Stimulated activated CD4-positive, alpha-beta T cell treated with anti-CD3 and anti-CD28 coated beads, Interleukin-4, amount 100 ng/mL, for 1 hour (primary cell): ENCODE measurements at places on chromosomes 3 and 15.

- no peak for DNase-seq
Observed at GRCh38 chr15:72690938-72691337, 4.9 kb downstream of the BBS4 start.

DNA sequence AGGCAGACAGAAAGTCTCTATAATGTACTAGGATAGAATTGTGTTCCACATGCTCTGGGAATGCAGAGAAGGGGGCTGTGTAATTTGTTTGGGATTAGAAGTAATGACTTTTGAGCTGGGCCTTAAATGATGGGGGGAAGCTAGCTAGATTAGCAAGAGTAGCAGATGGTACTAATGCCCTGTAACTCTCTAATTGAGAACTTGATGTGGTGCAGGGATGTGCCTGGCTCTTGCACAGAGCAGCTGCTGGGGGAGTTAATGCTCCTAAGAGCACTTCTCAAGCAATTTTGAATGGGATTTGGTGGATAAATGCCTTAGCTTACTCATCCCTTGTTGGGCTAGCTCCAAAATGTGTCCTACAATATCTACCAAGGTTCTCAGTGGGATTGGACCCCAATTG is 12.4 kb upstream of the SYN2 start:
- no peak for DNase-seq

- DNase-seq, result no peak
Observed at GRCh38 chr15:80185152-80185551, 32.4 kb downstream of the FAH start.

- no peak for DNase-seq
Observed at GRCh38 chr3:30124435-30125370, 481.7 kb upstream of the TGFBR2 start.

DNA sequence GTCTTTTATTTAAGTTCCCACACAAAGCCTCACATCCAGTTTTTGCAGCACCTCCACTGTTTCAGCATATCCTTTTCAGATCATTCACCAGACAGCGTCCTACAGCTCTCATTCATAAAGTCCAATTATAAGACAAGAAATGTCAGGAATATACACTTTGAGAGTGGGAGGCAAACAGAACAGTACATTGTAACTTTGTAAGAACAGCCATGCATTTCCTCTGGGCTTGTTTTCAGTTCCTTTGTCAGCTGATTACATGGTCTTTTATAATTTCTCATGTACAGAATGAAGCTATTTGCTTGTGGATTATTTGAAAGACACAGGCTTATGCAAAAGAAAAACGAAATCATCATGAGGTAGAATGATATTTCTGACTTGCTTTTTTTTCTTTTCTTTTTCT is 85.7 kb downstream of the SOX2 start:
- no peak for DNase-seq

DNA sequence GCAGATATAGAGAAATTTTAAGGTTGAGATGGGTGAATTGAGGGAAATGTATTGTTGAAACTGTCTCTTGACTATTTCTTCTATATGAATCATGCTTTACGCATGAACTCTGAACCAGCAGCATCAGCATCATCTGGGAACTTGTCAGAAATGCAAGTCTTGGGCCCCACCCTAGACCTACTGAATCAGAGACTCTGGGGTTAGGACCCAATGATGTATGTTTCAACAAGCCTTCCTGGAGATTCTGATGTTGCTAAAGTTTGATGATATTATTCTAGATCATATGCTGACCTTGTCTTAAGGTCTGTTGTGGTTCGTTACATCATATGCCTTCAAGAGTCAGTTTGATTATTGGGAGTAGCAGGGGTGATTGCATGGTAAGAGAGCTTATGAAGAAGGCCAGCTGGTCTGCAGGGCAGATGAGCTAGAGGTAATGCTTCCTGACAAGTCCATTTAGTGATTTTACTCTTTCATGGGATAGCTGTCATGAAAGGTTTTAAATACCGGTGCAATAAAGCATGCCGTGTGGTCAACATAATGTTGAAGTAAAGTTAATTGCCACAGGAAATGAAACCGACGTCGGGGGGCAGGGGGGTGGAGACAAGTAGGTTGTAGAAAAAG is 152.4 kb upstream of the MRPL3 start:
- no peak for DNase-seq

- DNase-seq, result no peak
Observed at GRCh38 chr3:129555153-129555550, 12.2 kb downstream of the H1-8 start.

DNA sequence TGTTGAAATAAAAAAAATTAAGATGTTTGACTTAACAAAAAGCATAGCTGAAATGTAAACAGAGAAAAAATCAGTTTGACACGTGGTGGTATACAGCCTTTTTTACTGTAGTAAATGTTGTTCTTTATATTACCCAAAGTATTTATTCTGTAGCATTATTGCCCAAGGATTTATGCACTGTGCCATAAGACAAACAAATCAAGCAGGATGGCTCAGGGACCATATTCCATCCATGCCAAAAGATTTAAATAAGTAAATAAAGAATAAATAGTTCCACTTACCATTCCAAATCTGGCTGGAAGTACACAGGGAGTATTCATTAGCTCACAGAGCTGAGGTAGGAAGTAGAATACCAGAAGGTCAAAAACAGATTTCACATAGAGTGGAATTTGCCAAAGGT is 666.7 kb upstream of the CADM2 start:
- DNase-seq, result no peak

DNA sequence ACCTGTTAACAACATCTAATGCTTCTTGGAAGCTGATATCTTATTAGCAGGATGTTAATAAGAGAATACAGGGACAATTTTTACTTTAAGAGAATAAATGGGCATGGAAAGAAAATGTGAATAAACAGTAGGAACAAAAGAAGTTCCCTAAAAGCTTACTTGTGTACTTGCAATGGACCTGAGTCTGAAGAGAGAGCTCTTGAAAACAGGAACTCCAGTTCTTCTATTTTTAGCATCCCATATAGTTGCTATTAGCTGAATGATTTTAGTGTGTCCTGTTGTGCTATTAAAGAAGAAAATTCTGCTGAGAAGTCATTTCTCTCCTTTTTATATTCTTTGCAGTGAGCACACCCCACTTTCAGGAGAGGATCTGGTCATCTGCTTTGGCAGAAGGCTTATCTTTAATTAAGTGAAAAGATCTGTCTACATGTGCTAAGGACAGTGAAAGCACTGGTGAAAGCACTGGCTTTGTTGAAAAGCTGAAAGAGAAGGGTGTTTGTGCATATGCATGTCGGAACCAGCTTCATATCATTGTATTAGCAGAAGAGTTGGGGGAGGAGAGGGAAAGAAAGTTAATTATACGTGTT is 1.4 kb upstream of the ST3GAL6 start:
- no peak for DNase-seq

DNA sequence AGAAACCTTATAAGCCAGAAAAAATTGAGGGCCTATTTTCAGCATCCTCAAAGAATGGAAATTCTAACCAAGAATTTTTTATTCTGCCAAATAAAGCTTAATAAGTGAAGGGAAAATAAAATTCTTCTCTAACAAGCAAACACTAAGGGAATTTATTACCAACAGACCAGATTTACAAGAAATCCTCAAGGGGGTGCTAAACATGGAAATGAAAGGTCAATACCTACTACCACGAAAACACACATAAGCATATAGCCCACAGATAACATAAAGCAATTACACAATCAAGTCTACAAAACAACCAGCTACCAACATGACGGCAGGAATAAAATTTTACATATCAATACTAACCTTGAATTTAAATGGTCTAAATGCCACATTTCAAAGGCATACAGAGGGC is 883.5 kb downstream of the SI start:
- DNase-seq, result no peak

GRCh38 chr15:92277776-92278175 is 115.9 kb upstream of the ST8SIA2 start:
- DNase-seq, result no peak

- DNase-seq, result no peak
Observed at GRCh38 chr15:29183071-29183831, 86.4 kb downstream of the NSMCE3 start.

DNA sequence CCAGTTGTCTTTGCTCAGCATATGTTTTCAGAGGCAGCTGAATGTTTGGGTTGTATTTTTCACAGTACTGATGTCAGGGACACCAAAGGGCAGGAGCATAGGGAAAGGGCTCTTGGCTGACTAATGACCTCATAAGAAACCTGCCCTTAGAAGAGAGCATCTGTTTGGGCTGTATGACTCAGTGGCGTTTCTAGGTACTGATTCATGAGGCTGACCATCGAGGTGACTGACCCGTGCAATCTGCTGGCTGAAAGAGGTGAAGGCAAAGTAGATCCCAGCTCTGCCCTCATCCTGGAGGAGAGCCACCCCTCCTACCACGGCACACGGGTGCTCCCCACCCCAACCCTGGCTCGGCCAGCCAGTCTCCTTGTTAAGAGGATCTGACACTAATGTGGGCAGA is 8.3 kb downstream of the LMCD1 start:
- DNase-seq, result no peak

GRCh38 chr3:100653604-100654294 is 44.3 kb downstream of the ADGRG7 start:
- DNase-seq, result no peak

GRCh38 chr3:180626844-180627243 is 24.9 kb downstream of the TTC14 start:
- no peak for DNase-seq
